ENCODE measurements at places on chromosomes 12 and 14.

GRCh38 chr14:39368261-39368959, 63.8 kb downstream of the FBXO33 start:
- DNase-seq: peak; percentile 27

- DNase-seq: no peak
These were observed 24.5 kb downstream of the PCNX4 start for GRCh38 chr14:60116181-60116580.

- no peak for DNase-seq
These were observed 18.3 kb downstream of the HOXC4 start for GRCh38 chr12:54071942-54072341.

- no peak for DNase-seq
These were observed 398.5 kb downstream of the FSCB start for GRCh38 chr14:44108601-44109000.

DNA sequence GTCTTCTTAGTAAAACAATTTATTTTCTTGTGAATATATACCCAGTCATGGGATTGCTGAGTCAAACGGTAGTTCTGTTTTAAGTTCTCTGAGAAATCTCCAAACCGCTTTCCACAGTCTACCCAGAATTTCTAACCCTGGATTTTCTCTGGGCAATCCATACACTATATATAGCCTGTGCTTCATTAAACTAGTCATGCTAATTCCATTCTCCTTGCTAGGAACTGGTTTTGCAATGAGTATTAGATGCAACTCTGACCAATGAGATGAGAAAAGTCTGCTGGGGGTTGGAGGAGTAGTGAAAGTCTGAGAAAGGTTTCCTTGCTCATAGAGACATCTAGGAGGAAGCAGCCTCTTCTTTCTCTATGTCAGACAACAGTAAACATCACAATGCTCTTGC, 196.1 kb upstream of the CDKN3 start:
- peak; percentile 27 for DNase-seq

GRCh38 chr14:101082436-101083384, 179.2 kb upstream of the RTL1 start:
- DNase-seq: no peak

All from activated CD4-positive, alpha-beta T cell treated with anti-CD3 and anti-CD28 coated beads, Interleukin-2, amount 50 U/mL, for 16 hours (primary cell).